ENCODE measurements at places on chromosomes 7 and 10.

DNA sequence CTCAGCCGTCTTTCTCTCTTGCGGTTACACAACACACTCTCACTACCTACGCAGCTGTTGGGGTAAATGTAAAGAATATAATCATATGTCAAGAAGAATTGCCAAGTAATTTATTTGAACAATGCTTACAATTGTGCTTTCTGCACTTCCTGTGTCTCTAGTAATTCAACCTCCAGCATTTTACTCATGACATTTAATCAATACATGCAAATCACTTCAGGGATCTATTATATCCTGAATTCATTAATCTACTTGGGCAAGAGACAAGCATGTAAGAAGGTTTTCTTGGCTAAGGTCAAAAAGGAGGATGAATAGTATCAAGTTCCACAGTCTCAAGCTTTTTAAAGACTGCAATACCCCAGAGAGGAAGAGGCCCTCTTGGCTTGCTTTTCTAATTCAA is 562.9 kb upstream of the ADARB2 start:
- DNase-seq = no peak

DNA sequence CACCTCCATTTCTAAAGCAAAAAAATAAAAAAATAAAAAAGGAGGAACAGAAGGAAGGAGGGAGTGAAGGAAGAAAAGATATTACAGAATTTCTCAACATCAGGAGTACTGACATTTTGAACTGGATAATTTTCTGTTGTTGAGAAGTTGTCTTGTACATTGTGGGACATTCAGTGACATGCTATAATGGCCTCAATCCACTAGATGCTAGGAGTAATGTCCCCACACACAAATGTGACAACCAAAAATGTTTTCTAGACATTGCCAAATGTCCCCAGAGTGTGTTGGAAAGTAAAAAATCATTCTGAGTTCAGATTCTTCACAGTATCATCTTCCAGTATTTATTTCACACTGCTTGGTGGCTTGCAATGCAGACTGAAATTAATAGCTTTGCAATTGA is 6.5 kb downstream of the ZNF438 start:
- DNase-seq = no peak

- no peak for DNase-seq
Observed at GRCh38 chr10:22740180-22740579, 25.8 kb upstream of the PIP4K2A start.

DNA sequence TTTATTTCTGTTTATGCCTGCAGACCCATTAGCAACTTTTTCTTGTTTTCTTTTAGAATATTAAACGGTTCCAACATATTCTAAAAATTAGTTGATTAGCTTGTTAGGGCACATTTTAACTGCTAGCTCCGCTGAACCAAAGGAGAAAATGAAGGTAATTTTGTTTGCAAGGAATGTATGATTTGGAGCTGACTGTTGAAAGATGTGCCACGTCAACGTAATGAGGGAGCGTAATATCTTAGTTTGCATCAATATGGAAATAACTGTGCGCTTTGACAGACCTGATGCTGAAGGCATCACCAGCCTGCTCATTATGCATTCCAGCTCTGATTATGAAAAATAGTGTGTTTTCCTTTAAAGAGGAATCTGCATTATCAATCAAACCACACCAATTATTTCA is 102.0 kb upstream of the CTBP2 start:
- no peak for DNase-seq

GRCh38 chr10:118002581-118002980 is 44.2 kb downstream of the RAB11FIP2 start:
- no peak for DNase-seq
